Hippocampal formation (tissue), 2 donors: ENCODE measurements at places on chromosomes 2 and 18.

GRCh38 chr18:46891742-46892214 is 25.5 kb downstream of the PIAS2 start:
- no peak for DNase-seq

- DNase-seq: no peak
Measured at GRCh38 chr2:85768713-85769112, 14.9 kb downstream of the ATOH8 start.

DNA sequence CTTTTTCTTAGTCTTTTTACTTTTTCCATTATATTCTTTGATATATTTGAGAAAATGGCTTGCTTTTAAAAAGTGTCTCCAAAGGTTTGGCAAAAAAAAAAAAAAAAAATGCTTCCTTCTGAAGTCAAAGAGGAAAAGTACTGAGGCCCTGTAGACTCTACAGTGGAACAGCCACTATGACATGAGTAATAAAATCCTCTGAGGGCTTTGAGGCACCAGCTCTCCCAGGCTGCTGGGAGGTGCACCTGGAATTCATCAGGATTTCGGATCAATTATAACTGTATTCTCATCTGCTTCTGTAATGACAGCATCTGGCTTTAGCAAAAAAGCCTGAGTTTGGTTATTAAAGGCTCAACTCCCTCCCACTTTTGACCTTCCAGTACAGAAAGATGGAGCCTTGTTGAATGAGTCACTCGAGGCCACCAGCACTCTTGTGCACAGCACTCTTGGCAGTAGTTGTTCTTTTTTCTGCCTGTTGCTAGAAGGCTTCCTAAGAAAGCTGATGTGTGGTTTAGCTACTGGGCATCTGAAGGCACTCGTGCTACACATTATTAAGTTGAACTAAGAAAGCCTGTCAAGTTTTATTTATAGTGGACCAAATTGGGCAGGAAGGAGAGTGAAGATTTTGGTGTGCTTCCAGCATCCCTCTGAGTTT is 131.3 kb downstream of the PRPF40A start:
- DNase-seq: peak; percentile 39

DNA sequence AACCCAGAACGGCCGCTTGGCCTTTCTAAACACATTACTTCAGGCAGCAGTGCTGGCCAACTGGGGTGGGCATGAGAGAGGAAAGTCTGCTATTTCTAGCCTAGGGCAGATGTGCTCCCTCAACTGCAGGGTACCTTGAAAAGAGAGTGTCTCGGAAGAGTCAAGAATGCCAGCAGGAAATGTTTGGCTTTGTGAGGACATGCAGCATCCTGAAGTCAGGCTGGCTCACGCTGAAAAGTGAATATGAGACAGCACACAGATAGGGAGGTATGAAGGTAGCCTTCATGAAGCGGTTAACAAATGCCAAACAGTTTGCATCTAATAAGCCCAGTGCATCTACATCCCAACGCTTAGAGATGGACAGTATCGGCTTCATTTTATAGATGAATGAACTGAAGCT is 65.0 kb upstream of the NCKAP5 start:
- DNase-seq: no peak

DNA sequence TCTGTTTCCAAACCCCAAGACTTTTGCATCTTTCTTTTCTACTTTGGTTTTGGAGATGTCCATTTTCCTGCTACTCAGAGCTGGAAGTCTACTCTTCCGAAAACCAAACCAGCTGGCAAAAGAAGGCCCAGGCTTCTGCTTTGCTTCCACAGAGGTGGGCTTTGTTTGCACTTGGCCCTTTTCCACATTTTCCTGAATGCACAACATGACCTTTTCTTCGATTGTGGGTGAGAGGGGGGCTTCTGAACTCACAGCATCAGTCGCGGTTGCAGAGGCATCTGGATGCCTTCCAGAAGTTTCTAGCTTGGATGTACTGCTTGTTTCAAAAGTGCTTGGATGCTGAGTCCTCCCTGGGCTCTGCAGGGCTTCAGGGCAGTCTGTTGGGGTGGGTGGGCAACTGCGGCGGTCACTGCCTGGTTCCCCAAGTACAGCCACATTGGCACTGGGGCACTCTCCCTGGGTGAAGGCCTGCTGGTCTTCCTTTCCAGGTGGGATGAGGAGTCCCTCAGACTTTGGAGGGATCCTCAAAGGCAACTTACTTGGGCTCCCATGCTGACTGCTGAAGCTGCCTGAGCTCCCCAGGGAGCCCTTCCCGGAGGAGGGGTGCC is 112.3 kb upstream of the LYPD1 start:
- no peak for DNase-seq

DNA sequence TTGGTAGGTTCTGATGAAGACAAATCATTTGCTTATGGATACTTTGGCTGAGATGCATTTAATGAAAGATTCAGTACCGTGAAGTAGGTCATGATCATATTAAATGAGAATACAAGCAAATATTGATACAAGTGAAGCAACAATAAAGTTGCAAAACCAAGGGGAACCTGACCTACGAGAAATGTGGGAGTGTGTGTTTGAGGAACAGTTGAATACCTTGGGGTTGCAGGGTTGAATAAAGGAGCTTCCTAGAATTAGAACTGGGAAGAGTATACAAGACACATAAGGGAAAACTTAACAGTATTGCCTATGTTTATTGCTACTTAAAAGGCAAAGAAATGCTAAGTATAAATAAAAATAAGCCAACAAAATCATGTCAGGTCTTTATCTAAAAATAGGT is 702.9 kb downstream of the ERBB4 start:
- no peak for DNase-seq

DNA sequence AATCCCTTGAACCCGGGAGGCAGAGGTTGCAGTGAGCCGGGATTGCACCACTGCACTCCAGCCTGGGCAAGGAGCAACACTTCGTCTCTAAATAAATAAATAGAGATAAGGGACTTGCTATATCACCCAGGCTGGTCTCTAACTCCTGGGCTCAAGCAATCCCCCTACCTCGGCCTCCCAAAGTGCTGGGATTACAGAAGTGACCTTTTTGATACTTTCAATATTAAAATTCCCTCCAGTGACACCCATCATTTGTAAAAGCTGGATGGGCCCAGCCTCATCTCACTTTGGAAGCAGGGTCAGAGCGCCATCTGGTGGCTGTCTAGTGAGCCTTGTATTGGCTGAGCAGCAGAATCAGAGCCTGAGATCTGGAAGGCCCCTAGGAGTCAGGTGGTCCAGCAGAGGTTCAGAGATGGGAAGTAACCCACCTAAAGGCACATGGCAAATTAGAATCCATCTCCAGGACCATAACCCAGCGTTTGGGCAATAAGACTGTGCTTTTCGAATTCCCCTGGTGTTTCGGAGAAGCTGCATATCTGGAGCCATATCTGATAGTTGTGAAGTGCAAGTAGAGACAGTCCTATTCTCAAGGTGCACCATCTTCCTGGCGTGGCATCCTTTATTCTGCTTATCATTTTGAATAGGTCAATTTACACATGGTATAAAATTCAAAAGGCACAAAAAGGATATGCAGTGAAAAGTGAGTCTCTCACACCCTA is 18.3 kb upstream of the SLC35F6 start:
- DNase-seq: peak; percentile 70

DNA sequence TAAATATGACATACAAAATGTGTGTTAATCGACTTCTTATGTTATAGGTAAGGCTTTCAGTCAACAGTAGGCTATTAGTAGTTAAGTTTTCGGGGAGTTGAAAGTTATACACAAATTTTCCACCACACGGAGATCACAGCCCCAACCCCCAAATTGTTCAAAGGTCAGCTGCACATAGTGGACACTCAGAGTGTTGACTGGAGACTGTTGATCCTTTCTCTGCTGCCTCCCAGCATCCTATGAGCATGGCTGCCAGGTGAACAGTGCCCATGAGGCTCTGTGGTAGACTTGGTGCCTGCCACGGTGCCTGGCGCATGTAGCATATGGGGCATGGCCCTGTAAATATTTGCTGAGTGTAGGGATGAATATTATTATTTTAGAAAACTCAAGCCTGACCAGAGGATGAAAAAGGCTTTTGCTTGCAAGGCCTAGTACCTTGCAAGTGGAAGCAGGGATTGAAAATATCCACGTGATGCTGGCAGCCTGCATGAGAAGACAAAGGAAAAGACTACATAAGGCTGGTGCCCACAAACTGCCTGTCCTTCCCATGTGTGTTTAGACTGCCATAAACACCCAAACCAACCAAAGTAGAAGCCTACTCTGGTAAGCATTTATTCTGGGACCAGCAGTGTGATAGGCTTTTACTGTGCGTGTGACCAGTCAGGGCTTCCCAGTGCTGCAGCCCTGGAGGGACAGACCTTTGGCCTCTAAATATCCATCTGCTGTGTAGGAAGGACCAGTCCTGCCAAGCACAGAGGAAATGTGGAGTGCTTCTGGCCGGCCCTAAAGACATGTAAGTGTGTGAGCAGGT is 226.1 kb downstream of the LDLRAD4 start:
- no peak for DNase-seq

DNA sequence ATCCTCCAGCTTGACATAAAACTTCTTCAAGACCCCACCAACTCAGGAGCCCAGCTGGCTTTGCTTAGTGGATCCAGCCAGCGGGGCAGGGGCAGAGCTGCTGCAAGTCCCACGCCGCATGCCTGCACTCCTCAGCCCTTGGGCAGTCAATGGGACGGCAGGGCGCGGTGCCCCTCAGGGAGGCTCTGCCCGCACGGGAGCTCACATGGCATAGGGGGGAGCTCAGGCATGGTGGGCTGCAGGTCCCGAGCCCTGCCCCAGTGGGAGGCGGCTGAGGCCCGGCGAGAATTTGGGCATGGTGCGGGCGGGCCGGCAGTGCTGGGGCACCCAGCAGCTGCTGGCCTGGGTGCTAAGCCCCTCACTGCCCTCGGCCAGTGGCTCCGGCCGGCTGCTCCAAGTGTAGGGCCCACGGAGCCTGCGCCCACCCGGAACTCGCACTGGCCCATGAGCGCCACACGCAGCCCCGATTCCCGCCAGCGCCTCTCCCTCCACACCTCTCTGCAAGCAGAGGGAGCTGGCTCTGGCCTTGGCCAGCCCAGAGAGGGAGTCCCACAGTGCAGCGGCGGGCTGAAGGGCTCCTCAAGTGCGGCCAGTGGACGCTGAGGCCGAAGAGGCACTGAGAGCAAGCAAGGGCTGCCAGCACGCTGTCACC is 27.2 kb downstream of the IDH1 start:
- DNase-seq: no peak

GRCh38 chr2:75174519-75174918 is 24.8 kb downstream of the TACR1 start:
- DNase-seq: no peak

- DNase-seq: peak; percentile 24
Measured at GRCh38 chr2:70029814-70030409, 57.4 kb upstream of the PCBP1 start.

DNA sequence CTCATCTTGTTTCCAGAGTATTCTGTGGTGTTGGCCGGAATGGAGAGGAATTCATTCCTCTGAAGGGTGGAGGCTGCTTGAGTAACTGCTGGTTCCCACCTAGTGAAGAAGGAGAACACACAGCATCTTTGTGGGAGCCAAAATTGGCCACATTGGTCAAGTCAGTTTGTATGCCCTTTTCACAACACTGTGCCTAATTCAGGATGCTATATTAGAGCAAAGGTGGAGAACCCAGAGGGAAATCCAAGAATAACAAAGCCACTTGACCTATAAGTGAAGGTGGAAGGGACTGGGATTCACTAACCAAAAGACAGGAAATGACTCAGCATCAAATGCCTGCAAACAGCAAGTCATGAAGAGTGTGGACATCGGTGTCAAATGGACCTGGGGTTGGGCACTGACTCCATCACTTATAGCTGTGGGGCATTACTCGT is 27.3 kb upstream of the MLPH start:
- no peak for DNase-seq
